ENCODE measurements at places on chromosomes 5 and 9. TPM values are rescaled to one million over a fixed set of nuclear protein-coding genes. Genes with fewer than 3 reads are reported as not detected.

CNTFR gene
- not detected for total RNA-seq

CEL gene
- 0.88 TPM for total RNA-seq

SCGB3A2 gene
- total RNA-seq, result not detected

FBN2 gene
- total RNA-seq, result not detected

BNC2 gene
- not detected for total RNA-seq

DNA sequence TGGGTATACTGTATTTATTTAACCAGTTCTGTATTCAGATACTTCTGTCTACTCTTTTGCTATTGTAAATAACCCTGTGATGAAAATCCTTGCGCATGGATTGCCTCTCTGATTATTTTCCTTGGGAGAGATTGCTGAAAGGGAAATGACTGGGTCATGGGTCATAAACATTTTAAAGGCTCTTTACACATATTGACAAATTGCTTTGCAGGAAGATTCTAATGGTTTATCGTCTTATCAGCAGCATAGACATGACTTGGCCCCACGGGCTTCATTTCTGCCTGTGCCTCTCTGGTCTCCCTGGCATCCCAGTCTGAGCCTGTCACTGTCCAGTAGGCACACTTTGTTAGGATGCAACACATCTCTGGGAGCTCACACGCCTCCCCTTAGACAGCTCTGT is 52.3 kb downstream of the RGS3 start:
- DNase-seq, result no peak

DNA sequence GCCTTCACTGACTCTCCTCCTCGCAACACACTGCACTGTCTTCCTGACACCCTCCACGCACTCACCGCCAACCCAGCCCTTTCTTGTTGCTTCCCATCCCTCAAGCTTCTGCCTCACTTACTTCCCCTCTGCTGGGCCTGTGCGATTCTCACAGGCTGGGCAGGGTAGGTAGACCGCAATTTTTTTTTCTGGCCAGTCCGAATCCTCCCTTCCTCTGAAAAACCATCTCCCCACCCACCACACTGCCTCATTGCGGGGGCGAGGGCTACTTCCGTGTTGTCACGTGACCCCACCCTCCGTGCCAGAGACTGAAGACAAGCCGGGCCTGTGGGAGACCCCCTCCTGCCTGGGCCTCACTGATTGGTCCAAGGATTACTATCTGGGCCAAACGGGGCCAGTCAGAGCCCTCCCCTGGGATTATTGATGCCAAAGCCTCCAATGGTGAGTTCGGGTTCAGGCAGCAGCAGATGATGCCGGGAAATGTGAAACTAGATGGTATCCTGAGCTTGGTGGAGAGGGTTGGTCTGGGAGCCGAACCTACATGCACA is 73.1 kb downstream of the STK10 start:
- DNase-seq, result peak; percentile 95

Data from activated CD4-positive, alpha-beta memory T cell treated with anti-CD3 and anti-CD28 coated beads for 36 hours (primary cell).